ENCODE measurements at places on chromosomes 4 and X. TPM values are rescaled to one million over a fixed set of nuclear protein-coding genes. Genes with fewer than 3 reads are reported as not detected.

SLC7A11 gene
- 0.16 TPM for polyA plus RNA-seq

IL21 gene
- polyA plus RNA-seq: not detected

KIT gene
- polyA plus RNA-seq: 0.49 TPM

TCP11X2 gene
- not detected for polyA plus RNA-seq

GPM6B gene
- 3.1 TPM for polyA plus RNA-seq

HDX gene
- polyA plus RNA-seq: 0.29 TPM

IL1RAPL1 gene
- 0.02 TPM for polyA plus RNA-seq

FRMD7 gene
- not detected for polyA plus RNA-seq

ITIH6 gene
- not detected for polyA plus RNA-seq

KDM5C gene
- 37.1 TPM for polyA plus RNA-seq

All from esophagus (tissue), 2 donors.